SW 1271 (cell line): ENCODE measurements at places on chromosomes 12 and 14.

GRCh38 chr14:91409928-91410718 is 7.5 kb downstream of the CCDC88C start:
- DNase-seq: no peak

DNA sequence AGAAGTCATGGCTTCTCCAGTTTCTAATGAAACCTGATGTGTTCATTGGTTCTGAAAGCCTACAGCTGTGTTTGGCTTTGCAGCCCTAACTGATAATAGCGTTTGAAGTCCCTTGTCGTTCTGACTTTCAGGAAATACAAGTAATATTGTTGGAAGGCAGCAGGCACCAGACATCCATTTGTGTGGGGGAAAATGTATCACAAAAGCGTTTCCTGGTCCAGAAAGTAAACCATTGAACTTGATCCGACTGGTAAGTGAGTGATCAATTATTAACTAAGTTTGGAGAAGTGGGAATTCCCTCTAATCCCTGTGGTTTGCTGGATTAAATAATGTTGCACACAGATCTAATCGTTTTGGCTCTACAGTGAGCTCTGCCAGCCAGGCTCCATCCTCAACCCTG is 77.3 kb upstream of the LTA4H start:
- no peak for DNase-seq

- no peak for DNase-seq
These were observed 41.3 kb downstream of the IFNG start for GRCh38 chr12:68118096-68118755.

GRCh38 chr12:1117970-1118563 is 127.0 kb downstream of the ERC1 start:
- peak; percentile 78 for DNase-seq

- no peak for DNase-seq
These were observed 50.5 kb downstream of the B4GALNT3 start for GRCh38 chr12:510071-510825.

DNA sequence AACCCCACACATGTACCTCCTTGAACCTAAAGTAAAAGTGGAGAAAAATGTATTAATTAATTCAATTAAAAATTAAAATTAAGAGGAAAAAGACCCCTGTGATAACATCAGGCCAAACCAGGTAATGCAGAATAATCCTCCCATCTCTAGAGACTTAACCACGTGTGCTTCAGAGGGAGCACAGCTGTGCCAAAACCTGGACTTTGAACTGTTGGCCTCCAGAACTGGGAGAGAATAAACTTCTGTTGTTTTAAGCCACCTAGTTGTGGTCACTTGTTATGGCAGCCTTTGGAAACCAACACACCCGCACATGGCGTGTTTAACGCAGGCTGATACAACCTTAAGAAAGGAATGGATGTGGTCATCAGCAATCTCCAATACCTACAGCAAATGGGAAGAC is 23.8 kb downstream of the OAS2 start:
- no peak for DNase-seq

DNA sequence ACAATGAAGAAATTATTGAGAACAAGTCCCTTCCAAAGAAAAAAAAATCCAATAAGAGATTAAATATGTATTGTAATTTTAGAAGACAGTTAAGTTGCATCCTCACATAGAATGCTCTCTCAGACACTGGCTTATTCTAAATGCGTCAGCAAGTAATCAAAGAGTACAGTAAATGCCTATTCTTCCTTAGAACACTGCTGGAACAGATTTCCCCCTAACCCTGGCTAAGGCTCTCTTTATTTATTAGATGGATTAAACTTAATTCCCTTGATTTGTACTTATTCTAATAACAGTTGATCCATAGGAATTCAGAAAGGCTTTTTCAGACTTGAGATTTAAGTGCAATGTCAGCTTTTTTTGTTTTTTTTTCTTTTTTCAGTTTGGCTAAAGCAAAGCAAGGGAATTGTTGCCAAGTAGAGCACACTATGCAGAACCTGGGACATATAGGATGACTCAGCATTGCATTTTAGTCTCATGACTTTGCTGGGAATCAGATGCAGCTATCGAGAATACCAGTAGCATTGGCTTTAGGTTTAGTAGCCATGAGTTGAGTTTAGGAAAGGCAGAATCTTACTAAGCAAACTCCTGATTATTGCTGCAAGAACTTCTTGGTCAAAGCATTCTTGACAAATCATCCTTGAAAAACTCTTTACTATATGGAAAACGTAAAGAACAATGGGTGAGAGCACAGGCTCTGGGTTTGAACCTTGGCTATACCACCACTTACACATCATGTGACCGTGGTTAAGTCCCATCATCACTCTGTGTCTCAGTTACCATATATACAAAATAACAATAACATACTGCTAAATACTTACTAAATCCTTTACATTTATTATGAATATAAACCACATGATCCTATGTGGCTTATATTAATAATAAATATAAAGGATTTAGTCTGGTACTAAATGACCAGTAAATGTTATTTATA is 26.7 kb downstream of the MED21 start:
- DNase-seq: no peak

DNA sequence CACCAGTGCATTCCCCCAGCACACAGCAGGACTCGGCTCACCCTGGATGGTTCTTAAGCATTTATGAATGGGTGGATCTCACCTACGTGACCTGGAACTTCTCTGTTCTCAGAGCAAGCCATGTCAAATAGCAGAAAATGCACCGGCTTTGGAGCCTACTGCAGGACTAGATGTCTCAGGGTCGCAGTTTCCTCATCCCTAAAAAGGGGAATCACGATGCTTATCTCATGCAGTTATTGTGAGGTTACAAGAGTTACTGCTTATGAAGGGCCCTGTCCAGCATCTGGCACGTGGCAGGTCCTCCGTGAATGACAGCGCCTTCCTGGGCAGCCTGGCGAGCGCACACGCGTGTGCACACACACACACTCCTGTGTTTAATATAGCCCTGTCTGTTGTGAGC is 128.5 kb downstream of the ETV6 start:
- no peak for DNase-seq

DNA sequence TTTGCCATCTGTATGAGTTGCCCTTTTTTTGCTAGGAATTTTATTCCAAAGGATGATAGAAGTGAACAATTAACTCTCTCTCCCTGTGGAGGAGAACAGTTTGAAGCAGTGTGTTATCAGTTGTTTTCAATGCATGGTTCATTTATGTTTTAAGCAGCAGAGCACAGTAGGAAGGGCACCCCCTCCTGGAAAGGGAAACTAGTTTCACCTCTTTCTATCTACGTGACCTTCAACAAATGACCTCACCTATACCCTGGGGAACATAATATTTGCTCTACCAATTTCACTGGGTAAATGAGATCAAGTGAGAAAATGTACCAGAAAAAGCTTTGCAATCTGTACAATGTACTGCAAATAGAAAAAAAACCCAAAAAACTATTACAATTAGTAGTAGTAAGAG is 5.4 kb upstream of the DCP1B start:
- DNase-seq: no peak

DNA sequence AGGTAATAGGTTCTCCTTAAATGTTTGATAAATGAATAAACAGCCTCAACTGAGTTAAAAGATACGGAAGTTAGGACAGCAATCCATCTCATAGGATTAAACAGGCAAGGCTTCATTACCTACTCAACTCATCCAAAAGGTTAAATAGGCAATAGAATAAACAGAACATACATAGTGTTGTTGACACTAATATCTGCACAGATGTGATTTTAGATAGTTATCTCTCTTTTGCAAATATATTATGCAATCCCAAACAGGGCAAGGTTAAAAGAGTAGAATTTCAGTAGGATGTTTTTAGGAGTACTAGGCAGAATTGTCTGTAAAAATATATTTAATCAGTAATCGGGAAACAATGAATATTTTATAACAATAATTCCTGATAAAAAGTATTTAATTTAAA is 276.3 kb downstream of the CPNE8 start:
- DNase-seq: no peak

GRCh38 chr14:36068777-36069534 is 107.6 kb downstream of the PTCSC3 start:
- no peak for DNase-seq

DNA sequence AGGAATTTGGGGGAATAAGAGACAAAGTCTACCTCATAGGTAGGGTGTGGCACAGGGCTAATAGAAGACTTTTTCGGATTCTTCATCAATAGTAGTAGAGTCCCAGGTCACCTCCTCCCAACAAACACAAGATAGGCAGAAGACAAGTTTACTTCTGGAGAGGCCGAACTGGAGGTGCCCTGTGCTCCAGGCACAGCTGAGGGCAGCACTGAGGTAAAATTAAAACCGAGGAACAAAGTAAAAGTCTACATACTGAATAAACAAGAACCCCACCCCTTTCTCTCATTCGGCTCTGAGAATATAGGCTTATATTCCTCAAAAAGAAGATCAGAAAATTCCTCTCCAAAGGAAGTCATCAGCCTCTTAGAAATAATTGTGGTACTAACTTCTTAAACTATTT is 161.5 kb downstream of the SEC23A start:
- no peak for DNase-seq

DNA sequence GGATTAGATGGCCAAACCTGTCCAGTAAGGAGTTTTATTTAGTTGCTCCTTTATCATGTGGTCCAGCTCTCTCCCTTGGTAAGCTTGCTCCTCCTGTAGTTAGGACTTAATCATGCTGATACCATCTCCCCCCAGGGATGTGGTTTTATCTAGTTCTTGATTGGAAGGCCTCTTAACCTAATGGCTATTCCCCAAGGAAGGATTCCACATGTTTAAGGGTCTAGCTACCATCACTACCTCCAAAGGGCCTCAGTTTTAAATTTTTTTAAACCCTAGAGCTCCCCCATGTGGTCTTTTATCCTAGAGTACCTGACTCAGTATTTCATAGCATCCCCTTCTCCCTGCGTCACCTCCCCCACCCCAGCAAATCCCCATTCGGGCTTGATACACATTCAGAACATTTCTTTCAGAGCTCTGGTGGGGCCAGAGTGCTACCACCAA is 22.5 kb downstream of the MAP3K12 start:
- peak; percentile 44 for DNase-seq
